Ureter (tissue), 1 donor: ENCODE measurements at places on chromosomes 1 and 21. TPM values are rescaled to one million over a fixed set of nuclear protein-coding genes. Genes with fewer than 3 reads are reported as not detected.

The C1QC gene
- total RNA-seq: 85.3 TPM

The CDK18 gene
- total RNA-seq: 28.6 TPM

The LINGO4 gene
- 0.31 TPM for total RNA-seq

The GJA9 gene
- total RNA-seq: 0.42 TPM

The FMO5 gene
- total RNA-seq: 8.4 TPM

The GSTM2 gene
- 104 TPM for total RNA-seq

The SIM2 gene
- total RNA-seq: 0.49 TPM

The KIF26B gene
- total RNA-seq: 8.0 TPM

The FAM76A gene
- total RNA-seq: 17.5 TPM

The KRTAP10-10 gene
- not detected for total RNA-seq

The IGFN1 gene
- 0.16 TPM for total RNA-seq

The DYNLT4 gene
- total RNA-seq: 0.52 TPM

The AGMAT gene
- 2.0 TPM for total RNA-seq

DNA sequence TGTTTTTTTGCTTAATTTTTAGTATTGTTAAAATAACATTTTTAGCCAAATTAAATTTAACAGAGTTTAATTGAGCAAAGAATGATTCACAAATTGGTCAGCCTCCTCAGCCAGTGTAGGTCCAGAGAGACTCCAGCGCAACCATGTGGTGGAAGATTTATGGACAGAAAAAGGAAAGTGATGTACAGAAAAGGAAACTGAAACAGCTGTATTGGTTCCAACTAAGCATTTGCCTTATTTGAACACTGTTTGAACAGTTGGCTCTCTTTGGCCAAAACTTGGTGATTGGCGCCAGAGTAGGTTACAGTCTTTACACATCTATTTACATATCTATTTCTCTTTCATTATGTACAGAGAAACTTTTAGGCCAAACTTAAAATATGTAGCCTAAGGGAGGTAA is 19.4 kb downstream of the RPS6KC1 start:
- no peak for DNase-seq

- no peak for DNase-seq
These were observed 89.6 kb downstream of the PKN2 start for GRCh38 chr1:88773540-88774150.

DNA sequence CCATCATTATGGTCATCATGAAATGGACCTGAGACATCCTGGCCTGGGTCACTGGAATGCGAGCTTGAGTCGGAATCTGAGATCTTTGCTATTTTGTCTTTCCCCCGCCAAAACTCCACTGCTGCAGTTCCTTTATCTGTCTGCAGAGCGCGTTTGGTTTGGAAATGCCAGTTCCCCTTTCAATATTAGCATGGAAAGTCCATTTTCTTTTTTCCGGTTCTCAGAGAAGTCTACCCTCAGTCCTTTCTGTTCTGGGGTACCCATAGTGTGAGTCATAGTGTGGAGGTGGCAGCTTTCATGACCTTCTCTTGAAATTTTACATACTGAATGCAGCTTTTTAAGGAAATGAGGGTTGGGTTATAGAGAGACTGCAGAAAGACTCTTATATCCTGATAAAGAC is 14.6 kb downstream of the CACNA1E start:
- DNase-seq: no peak

DNA sequence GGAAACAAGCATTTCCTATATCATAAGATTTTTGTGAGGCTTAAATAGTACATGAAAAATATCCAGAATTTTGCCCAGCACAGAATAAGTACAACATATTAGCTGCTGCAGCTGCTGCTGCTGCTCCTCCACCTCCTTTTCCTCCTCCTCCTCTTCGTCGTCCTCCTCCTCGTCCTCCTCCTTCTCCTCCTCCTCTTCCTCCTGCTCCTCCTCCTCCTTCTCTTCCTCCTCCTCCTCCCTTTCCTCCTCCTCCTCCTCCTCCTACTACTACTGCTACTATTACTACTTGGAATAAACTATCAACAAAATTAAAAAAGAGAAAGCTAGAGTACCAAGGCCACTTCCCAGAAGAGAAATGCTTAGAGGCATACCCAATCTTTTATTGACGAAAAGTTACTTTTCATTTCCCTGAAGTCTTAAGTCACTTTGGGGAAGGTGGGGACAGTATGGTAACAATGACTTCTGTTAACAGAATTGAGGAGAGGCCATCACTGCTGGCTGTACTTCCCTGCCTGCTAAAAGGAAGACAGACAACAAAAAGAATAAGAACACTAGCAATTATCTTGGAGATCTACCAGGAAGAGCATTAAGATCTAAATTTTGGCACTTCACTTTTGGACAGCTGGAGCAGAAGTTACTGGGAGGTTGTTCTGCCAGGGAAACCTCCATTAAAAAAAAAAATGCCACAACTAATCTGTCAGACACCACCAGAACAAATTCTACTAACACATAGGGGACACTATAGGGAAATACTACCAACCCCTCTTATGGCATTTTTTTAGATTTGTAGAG is 7.1 kb downstream of the DENND1B start:
- DNase-seq: no peak

GRCh38 chr1:167499106-167499505 is 19.2 kb downstream of the CD247 start:
- DNase-seq: no peak

DNA sequence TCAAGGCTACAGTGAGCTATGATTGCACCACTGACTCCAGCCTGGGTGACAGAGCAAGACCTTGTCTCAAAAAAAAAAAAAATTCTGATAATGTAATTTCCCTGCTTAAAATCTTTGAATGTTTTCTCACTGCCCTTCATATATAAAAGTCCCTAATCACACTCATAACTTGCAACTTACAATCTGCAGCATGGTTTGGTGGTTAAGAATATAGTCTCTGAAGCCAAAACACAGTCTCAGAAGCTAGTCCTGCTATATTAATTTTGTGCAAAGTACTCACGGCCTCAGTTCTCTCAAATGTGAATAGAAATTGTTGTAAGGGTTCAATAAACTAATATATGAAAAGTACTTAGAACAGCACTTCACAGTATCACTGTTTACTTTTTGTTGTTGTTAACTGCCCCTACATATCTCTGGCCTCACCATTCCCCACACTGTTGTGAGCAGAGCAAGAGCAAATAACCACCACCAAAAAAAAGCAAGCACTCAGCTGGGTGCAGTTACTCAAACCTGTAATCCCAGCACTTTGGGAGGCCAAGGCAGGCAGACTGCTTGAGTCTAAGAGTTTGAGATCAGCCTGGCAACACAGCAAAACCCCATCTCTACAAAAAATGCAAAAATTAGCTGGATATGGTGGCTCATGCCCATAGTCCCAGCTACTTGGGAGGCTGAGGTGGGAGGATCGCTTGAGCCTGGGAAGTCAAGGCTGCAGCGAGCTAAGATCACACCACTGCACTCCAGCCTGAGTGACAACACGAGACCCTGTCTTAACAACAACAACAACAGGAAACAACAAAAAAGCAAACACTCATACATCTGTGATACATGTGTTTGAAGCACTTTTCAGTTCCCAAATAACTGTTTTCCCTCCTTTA is 22.4 kb downstream of the ASH1L start:
- DNase-seq: no peak

DNA sequence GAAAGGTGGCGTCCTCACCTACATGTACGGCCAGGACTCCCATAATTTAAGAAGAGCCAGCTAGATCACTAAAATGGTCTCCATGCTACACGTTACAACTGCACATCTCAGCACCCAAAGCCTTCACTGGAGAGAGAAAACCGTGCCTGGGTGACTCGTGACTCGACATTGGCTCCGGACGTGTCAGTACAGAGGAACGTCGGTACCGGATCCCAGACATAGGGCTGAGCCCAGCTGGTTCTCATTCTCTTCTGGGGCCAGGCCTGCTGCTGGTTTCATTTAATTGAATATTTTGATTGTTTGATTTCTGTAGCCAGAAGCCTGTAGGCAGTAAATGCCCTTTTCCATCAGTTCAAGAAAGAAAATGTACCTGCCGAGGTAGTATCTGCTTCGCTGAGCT is 93.1 kb downstream of the HHIPL2 start:
- no peak for DNase-seq

GRCh38 chr1:23004112-23004511 is 11.5 kb downstream of the TEX46 start:
- no peak for DNase-seq

DNA sequence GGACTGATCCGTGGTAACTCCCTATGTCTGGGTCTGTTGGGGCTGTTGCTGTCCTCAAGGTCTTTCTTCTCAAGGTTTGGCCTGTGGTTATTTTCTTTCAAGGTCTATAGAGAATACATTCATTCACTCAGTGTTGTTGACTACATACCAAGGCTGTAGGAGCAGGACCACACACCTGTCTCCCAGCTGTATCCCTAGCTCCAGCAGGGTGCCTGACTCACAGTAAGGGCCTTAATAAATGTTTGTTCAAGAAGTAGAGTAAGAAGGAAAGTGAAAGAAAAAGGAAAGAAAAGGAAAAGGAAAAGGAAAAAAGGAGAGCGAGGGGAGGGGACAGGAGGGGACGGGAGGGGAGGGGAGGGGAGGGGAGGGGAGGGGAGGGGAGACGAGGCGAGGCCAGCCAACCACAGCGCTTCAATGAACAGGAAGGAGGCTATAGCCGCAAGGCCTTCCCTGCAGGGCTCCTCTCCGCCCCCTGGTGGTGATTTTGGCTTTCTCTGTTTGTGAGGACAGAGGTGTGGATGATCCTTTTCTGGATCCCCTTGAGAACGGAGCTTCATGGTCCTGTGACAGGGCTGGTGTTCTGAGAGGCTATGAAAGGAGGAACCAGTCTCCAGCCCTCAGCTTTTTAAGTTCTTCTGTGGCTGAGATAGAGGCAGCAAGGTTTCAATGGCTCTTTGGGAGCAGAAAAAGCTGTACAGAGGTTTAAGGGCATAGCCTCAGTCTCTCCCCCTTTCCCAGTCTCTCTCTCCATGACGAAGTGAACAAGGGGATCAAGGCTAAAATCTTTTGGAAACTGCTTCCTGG is 30.6 kb upstream of the LCE5A start:
- no peak for DNase-seq

DNA sequence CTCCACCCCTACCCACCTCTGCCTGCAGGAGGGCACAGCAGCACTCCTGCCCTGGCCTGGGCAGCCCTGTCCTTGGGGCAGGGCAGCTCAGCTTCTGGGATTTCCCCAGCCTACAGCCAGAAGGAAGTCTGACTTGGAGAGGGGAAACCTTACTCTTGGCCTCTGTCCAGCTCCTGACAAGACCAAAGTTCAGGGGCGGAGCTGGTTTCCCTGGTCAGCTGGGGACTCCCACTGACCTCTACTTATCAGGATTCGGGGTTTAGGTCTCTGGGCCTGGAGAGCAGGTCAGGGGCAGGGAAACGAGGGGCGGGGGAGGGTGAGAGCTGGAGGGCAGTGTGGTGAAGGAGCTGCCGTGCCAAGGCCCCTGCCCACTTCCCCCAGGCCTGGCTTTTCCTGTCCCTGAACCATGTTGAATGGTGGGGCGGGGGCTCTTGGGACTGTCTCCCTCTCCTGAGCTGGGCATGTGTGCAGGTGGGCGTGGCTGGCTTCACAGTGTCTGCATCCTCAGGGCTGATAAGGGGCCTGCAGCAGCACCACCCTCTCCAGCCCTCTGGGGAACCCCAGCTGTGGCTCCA is 16.8 kb upstream of the ETV3 start:
- peak; percentile 73 for DNase-seq

- DNase-seq: no peak
These were observed 148.5 kb downstream of the POU2F1 start for GRCh38 chr1:167369175-167369574.

DNA sequence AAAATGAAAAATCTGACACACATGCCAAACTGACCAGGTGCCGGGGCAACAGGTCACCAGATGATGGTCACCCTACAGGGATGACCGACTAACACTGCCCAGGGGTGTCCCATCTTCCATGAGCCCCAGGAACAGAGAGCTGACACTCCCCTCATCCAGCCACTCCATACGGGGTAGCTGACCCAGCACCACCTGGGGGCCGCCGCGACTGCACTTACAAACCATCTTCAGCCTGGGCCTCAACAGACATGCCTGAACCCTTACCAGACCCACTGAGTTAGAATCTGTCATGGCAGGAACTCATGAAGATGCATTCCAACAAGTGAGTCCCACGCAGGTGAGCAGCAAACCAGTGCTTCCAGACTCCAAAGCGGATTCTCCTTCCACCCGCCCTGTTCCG is 31.6 kb upstream of the AJAP1 start:
- DNase-seq: no peak
